Stimulated activated CD4-positive, alpha-beta T cell treated with anti-CD3 and anti-CD28 coated beads, Interleukin-1b, Interleukin-23, amount 100 ng/mL, for 1 hour (primary cell): ENCODE measurements at places on chromosomes 7 and 10.

DNA sequence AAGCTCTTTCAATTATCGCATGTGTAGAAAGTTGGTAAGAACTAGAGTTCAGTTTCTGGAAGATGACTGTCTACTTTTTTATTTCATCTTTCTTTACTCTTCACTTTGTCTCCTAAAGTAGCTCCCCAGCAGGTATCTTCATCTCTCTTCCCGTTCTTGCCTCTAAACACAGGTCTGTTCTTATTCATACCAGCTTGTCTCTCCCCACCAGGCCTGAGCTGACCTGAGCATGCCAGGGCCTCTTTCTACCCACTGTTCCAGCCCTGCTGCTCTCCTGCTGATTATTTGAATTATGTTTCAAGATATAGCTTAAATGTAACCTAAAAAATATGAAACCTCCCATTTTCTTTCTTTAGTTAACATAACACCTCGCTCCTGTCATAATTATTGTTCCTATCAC lies 386.1 kb upstream of the LRGUK start:
- DNase-seq, result no peak

DNA sequence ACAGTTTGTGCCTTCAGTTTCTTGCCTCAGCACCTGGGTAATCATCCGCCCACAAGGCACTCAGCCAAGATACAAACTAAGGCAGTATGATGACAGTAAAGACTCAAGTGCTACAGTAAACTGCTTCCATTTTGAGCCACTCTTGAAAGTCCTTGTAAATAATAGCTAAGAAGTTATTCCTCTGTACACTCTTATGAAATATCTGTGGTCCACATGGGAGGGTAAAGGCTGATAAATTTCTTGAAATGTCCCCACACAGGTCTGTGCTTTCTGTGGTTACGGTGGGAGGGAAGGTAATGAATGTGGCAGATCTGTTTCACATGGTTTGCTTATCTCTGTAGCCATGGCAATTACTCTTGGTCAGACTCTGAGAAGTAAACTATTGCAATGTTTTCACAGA lies 551.0 kb upstream of the ZWINT start:
- no peak for DNase-seq

DNA sequence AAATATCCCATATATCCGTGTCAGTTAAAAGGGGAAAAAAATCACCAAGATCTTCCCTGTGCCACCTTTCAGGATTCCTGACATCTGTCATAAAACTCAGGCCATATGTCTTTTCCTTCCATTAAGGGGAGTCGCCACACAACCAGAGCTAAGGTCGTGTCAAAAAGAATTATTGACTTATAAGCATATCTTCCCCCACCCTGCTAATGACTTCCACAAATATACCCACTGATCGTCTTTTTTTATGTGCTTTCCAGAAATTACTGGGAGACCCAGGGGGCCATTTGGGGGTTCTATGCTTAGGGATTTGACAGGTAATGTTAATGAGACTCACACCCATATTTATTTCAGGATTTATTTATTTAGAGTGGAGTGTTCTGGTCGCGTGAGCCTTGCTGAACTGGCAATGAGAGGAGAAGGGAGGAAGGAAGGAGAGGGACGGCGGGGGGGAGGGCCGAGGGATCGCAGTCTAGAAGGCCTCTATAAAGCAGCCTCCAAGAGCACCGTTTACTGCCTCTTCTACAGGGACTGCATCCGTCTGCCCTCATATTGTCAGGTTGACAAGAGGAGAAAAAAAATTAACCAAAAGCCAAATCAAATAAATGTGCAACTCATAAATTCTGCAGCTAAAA lies 135.7 kb upstream of the MGMT start:
- no peak for DNase-seq

DNA sequence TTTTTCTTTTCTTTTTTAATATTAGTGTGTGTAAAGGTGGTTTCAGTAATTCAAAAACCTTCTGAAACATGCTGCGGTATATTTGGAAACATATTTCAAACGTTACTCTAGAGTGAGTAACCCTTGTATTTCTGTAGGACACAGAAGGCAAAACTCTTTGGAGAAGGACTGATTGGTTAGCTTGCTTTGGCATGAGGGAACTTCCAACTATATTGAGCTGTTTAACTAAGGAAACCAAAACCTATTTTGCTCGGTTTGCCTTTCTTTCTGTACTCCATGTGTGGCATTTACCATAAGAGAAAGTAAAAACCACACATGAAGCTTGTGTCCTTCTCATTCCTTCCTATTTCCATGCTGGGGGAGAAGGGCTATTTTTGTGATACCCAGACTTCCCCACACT lies 149.8 kb downstream of the DYNC1I1 start:
- DNase-seq, result no peak

DNA sequence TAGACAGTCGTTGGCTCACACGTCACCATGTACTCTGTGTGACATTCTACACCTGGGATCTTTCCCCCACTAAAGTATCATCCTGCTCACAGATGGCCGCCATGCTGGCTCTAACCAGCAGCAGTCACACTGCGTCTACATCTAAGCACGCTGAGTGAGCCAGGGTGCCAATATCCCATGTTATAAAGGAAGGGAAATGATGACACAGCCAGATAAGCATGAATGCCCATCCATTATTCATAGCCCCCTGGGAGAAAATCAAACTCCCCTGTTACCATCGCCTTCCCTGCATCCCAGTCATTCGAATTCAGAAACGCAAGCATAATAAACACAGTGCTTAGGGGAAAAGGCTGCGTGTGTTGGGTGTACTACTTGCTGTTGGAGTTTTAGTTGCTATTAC lies 698.2 kb upstream of the AUTS2 start:
- DNase-seq, result no peak

DNA sequence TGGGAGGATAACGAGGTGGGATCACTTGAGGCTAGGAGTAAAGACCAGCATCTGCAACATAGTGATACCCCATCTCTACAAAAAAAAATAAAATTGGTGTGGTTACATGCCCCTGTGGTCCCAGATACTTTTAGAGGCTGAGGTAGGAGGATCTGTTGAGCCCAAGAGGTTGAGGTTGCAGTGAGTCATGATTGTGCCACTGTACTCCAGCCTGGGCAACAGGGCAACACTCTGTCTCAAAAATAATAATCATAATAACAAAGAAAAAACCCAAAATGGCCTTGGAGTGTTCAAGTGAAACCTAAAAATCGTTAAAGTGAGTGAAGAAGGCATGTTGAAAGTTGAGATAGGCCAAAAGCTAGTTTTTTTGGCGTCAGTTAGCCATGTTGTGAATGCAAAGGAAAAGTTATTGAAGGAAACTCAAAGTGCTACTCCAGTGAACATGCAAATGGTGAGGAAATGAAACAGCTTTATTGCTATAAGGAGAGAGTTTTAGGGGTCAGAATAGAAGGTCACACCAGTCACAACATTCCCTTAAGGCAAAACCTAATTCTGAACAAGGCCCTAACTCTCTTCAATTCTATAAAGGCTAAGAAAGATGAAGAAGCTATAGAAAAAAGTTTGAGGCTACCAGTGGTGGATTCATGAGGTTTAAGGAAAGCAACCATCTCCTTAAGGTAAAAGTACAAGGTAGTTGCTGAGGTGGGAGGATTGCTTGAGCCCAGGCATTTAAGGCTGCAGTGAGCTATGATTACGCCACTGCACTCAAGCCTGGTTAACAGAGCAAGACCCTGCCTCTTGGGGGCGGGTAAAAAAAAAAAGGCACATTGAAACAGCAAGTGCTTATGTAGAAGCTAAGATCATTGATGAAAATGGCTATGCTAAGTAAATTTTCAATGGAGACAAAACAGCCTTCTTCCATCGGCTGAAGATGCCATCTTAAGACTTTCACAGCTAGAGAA lies 45.4 kb upstream of the STOX1 start:
- DNase-seq, result no peak

DNA sequence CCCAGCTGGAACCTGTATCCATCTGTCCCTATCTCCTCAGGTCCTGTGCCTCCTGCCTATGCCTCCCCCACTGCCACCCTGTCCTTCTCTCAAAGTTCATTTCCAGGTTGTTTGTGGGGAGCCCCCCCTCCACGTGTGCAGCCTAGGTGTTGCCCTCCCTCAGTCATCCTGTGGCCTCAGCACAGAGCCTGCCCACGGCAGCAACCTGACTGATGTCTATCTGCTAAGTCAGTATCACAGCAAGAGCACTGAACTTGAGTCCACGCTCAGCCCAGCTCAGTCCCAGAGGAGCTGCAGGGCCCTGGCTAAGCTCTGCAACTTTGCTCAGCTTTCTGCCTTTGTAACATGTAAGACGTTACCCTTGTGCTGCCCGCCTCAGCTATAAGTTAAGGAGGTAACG lies 28.7 kb downstream of the FAM53B start:
- no peak for DNase-seq

DNA sequence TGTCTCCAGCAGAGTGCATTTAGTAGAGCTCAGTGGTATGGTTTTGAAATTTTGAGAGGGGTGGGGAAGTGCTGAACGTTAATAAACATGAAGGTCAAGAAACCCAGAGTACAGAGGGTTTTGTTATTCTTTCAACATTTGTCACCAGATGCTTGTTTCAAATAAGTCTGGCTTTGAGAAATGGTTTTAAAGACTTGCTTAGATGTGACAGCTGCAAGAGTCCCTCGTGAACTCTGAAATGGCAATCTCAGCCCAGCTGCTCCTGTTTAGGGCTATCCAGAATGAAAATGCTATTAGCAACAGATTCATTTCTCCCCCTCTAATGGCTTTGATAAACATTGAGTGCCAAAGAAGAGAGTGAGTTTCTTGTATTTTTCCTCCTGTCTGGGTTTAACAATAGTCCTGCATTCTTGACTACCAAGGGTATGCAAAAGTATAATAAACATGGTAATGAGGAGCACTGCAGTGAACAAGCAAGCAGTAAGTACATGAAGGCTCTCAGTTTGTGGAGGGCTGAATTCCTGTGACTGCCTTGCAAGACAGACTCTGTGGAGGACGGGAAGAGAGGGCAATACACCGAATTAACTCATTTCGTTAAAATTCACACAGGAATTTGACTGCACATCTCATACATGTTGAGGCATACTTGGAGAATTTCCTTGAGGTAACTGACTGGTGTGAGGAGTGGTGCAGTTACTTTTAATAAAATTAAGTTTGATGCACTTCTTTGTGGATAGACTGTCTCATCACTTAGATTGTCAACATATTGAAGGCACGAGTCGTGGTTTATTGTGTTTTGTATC lies 490.9 kb downstream of the REEP3 start:
- no peak for DNase-seq

DNA sequence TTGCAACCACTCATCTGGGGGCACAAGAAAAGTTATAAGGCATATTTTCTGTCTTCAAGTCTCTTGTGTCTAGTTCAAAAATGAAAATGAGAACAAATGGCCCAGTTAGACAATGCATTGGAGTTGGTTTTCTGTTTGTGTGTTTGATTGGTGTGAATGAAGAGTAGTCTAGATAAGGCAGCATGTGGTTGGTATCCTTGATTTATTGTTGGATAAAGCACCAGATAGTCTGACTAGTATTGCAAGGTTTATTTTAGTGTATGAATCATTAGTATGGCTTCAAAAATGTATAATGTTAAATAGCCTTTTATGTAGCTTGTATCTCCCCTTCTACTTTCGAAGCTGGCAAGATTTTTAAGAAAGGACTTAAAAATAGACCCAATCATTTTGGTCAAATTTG lies 237.3 kb downstream of the CDK14 start:
- DNase-seq, result no peak

DNA sequence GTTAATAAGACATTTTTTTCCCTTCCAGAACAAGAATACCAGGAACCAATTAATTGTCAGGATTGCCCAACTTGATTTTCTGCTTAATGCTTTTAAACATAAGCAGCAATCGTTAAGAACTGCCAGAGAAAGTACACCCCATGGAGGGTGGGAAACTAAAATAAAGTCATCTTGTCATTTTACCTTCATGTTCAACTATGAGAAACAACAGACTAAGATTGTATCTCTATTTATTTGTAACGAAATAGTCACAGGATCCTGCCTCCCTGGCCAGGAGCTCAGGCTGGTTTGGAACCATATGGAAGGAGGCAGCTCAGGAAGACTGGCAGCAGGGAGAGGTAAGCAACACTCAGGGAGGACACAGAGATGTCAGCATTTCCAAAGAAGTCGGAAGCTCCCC lies 129.6 kb downstream of the TNS3 start:
- no peak for DNase-seq

- DNase-seq, result no peak
These were observed 34.7 kb downstream of the GRID1 start for GRCh38 chr10:86331861-86332260.

DNA sequence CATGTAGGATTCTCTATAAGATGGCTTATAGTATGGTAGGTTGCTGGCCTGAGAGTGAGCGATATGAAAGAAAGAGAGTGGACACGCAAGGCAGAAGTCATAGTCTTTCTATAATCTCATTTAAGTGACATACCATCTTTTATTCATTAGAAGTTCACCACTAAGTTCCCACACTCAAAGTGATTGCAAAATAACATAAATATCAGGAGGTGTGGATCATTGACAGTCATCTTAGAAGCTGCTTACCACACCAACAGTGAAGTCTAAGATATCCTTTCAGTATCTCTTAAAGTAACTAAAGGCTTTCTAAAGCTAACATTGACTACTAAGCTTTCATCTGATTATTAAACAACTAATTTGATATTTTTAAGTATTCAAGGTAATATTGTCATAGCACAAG lies 36.9 kb upstream of the GNAI1 start:
- DNase-seq, result no peak

DNA sequence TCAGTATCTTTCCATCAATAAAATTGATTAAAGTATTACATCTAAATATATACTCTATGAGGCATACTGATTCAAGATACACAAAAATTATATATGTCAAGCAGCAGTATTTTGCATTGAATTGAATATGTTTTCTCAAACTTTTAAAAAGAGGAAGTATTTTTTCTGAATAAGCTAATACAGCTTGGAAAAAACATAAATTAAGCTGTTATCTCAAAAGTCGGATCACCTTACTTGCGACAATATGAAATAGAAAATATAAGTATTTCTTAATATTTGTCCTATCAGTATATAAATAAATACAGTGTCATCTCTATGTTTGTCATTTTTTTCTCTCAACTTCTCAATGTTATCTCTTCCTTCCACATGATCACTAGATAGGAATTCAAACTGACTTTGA lies 139.3 kb downstream of the MBL2 start:
- no peak for DNase-seq

DNA sequence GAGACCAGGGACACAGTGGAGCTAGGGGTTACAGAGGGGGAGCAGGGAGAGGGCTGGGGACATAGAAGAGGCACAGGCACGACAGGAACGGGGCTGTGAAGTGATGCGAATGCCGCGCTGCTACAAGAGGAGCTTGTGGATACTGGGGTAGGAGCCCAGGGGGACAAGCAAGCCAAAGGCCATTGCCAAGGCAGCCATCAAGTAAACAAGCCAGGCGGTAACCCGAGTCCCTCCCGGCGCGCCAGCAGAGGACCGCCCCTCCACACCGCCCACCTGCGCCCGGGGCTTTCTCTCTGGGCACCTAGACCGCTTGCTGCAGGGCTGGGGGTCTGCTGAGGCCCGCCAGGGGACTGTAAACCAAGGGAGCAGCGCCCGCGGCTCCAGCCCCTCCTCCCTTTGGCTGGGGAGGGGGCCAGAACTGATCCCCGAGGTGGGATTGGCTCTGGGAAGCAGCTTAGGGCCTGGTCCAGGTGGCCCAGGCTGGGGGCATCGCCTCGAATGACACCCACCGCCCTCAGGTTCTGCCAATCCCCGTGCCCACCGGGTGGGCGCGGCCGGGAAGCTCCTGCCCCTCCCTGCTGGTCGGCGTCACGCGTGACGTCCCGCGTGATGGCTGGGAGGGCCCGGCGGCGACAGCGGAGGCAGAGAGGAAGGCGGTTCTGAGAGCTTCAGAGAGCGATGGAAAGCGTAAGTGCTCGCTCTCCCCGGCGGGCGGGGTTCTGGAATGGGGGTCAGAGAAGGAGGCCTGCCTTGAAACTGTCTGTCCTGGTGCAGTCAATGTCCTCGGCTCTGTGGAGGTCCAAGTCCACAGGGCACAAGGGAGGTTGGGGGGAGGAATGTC lies 982 bp downstream of the SFXN3 start:
- peak; percentile 55 for DNase-seq

GRCh38 chr7:50710441-50711154 lies 72.1 kb downstream of the GRB10 start:
- no peak for DNase-seq
